Smooth muscle cell of the coronary artery (primary cell): ENCODE measurements at places on chromosomes 2 and 18. TPM values are rescaled to one million over a fixed set of nuclear protein-coding genes. Genes with fewer than 3 reads are reported as not detected.

The CNDP1 gene
- not detected in 2 replicates for total RNA-seq

The DSG4 gene
- not detected in 2 replicates for total RNA-seq

The MRPL19 gene
- 14.4 and 31.0 TPM in 2 replicates for total RNA-seq

The CFAP65 gene
- not detected in 2 replicates for total RNA-seq

The PFN4 gene
- 0.60 TPM in 1 of 2 replicates, not detected in the other for total RNA-seq

The TUBA4B gene
- not detected in 2 replicates for total RNA-seq

The VIT gene
- total RNA-seq, result 0.15 and 7.1 TPM in 2 replicates

The SLC4A5 gene
- 0.08 TPM in 1 of 2 replicates, not detected in the other for total RNA-seq

The LRATD1 gene
- total RNA-seq, result 0.47 TPM in 1 of 2 replicates, not detected in the other

The CYP26B1 gene
- 0.45 and 2.9 TPM in 2 replicates for total RNA-seq

The CYTIP gene
- 0.08 and 0.23 TPM in 2 replicates for total RNA-seq

The ARHGAP25 gene
- total RNA-seq, result 1.1 and 3.9 TPM in 2 replicates

The DHRS9 gene
- not detected in 2 replicates for total RNA-seq

The CCDC148 gene
- 0.35 and 0.38 TPM in 2 replicates for total RNA-seq

The MPPE1 gene
- total RNA-seq, result 19.5 and 25.7 TPM in 2 replicates

The STPG4 gene
- total RNA-seq, result 0.23 TPM in 2 replicates

The FBXO15 gene
- 0.23 and 0.82 TPM in 2 replicates for total RNA-seq

The NGEF gene
- under 0.01 and 0.38 TPM in 2 replicates for total RNA-seq

The TTN gene
- 0.12 and 0.38 TPM in 2 replicates for total RNA-seq

The NEDD4L gene
- total RNA-seq, result 2.5 and 3.1 TPM in 2 replicates

The SMC6 gene
- total RNA-seq, result 10.9 and 28.7 TPM in 2 replicates

The SLC5A7 gene
- total RNA-seq, result not detected in 2 replicates

The NIFK gene
- total RNA-seq, result 14.3 and 38.5 TPM in 2 replicates

The NFU1 gene
- total RNA-seq, result 35.9 and 38.7 TPM in 2 replicates

The CPS1 gene
- total RNA-seq, result 11.1 and 28.2 TPM in 2 replicates

The SLC9A4 gene
- not detected in 2 replicates for total RNA-seq

The NYAP2 gene
- total RNA-seq, result not detected in 2 replicates

The TRPM8 gene
- 0.59 TPM in 1 of 2 replicates, not detected in the other for total RNA-seq

The USP40 gene
- total RNA-seq, result 25.0 and 32.1 TPM in 2 replicates

The NT5C1B gene
- not detected in 2 replicates for total RNA-seq

The IMPACT gene
- 19.0 and 26.7 TPM in 2 replicates for total RNA-seq

The USP37 gene
- total RNA-seq, result 7.3 and 7.7 TPM in 2 replicates

The HRH4 gene
- 0.08 and 0.12 TPM in 2 replicates for total RNA-seq

The CCDC195 gene
- total RNA-seq, result not detected in 2 replicates

The ASB18 gene
- total RNA-seq, result not detected in 2 replicates

The TUBA3E gene
- not detected in 2 replicates for total RNA-seq

The CD8B gene
- total RNA-seq, result not detected in 2 replicates

The MC4R gene
- not detected in 2 replicates for total RNA-seq

The KRCC1 gene
- 5.5 and 19.8 TPM in 2 replicates for total RNA-seq

The CHST9 gene
- not detected in 2 replicates for total RNA-seq

The SLC9A2 gene
- not detected in 2 replicates for total RNA-seq

The MAP3K2 gene
- 11.9 and 28.0 TPM in 2 replicates for total RNA-seq

The IL1RN gene
- total RNA-seq, result 0.08 TPM in 1 of 2 replicates, not detected in the other
